ENCODE measurements at places on chromosomes 5 and 9. TPM values are rescaled to one million over a fixed set of nuclear protein-coding genes. Genes with fewer than 3 reads are reported as not detected.

The TRIM7 gene
- polyA plus RNA-seq, result 0.42 TPM

The OXCT1 gene
- 55.4 TPM for polyA plus RNA-seq

The PSD2 gene
- polyA plus RNA-seq, result 3.0 TPM

The ZNG1A gene
- polyA plus RNA-seq, result 67.6 TPM

The DNAH5 gene
- 3.3 TPM for polyA plus RNA-seq

The SLC34A1 gene
- polyA plus RNA-seq, result 304 TPM

The ARID3C gene
- 0.16 TPM for polyA plus RNA-seq

GRCh38 chr9:121721770-121722169 lies 70.3 kb downstream of the DAB2IP start:
- DNase-seq, result no peak

DNA sequence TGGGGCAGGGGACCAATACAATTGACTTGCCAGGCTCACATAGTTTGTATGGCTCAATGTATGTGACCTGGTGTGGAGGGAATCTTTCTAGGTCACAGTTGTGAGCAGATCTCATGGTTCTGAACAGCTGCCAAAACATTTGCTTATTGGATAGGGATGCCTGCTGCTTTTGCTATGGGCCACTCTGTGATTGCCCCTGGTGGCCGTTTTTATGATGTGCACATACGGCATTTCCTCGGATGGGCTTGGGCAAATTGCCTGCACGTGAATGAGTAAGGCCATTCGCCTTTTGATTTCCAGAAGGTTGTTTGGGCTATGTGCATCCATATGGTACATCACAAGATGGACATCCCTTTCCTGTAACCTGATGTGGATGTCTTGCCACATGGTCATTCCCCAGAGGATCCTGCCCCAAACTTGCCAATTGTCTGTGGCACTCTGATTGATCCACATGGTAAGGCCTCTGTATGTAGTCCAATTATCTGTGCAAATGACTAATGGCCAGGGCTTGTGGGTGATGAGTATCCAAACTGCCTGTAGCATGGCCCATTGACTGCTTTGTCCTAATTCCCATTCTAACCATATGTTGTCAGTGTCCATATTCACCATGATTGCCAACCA lies 10.7 kb upstream of the SLC22A4 start:
- no peak for DNase-seq

- no peak for DNase-seq
These were observed 17.4 kb downstream of the SLC1A3 start for GRCh38 chr5:36623832-36624231.

GRCh38 chr9:3478549-3478953 lies 47.2 kb downstream of the RFX3 start:
- no peak for DNase-seq

- DNase-seq, result no peak
These were observed 492 bp downstream of the ATG12 start for GRCh38 chr5:115840873-115841272.

DNA sequence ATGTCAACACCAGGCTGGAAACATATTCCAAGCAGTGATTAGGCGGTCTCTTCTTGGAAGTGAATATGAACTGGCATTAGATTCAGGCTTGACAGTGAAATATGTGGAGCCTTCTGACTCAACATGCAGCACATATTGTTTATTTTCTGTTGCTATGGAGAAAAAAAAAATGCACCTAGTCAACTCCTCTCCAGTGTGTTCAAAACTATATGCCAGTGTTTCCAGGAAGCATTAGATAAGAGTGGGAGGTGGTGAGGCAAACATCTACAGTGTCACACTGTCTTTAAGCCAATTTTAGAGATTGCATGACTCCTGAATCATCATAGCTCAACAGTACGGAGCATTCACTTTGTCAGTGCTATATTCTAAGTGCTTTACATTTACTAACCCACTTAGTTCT lies 117.9 kb downstream of the HCN1 start:
- no peak for DNase-seq

DNA sequence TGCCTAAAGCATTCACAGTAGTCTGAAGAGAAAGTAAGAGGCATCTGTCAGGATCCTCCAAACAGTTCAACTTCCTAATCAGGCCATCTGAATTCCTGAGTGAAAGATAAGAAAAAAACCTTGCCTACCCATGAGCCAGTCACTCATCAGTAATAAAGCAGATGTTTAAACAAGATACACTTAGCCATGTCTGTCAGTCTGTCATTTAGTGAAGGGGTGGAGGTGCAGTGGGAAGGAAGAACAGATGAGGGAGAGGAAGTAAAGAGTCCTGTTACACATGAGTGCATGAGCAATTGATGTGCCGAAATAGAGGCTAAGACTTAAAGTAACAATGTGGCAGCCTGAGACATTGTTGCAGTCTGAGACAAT lies 29.9 kb upstream of the DMRTA1 start:
- DNase-seq, result no peak

DNA sequence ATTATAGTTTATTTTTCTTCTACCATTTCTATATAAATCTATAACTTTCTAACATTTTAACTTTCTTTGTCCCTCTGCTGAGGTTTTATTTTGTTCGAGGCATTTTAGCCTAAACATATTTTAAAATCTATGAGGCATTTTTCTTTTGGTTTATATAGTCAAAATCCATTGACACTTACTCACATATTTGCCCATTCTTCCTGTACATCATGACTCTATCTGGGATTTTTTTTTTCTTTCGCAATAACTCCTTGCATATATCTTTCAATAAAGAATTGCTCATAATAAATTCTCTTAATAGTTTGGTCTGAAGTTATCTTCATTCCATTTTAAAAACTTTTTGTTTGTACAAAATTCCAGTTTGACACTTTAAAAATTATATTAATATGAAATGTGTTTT lies 632.3 kb downstream of the TLE4 start:
- no peak for DNase-seq

DNA sequence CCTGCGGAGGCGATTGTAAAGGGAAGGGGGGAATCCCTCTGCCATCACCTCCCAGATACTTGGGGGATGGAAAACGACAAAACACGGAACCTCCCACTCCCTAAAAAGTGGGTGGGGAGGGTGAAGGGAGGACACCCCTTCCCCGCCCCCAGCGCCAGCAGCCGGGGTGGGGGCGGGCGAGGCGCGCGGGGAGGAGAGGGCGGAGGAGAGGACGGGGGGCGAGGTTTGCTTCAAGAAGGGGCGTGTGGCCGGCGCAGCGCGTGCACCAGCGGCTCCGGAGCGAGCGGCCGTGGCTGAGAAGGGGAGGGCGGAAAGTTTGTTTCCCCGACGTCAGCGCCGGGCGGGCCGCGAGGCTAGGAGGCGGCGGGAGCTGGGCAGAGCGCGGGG lies at the start of gene PRRX2:
Gene PRRX2 (plus strand): TSS at position 259 of the 387 bp plus-strand sequence. CDS start 221 bp downstream, outside the sequence.
- DNase-seq, result no peak

DNA sequence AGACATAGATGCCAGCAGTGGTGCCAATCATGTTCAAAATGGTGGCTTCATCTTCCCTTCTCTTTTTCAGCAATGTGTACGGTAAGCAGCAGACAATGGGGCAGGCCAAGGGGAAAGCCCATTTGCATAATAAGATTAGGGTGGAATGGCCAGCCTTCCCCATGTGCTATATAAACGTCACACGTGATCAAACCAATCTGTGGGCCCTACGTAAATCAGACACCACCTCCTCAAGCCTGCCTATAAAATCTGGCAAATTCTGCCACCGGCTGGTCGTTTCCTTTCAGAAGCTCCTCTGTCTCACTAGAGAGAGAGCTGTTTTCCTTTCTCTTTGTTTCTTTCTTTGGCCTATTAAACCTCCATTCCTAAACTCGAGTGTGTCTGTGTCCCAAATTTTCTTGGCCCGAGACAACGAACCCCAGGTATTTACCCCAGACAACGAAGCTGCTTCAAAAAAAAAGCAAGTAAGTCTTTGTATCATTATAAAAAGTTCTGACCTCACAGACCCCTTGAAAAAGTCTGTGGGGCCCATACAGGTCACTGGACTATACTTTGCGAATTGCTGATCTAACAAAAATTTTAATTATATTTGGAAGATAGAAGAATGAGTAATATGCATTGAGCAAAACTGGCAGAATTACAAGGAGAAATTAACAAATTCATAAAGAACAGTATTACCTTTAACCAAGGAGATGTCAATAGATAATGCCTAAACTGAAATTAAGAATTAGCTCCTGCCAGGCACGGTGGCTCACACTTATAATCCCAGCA lies 15.2 kb downstream of the ZBTB5 start:
- DNase-seq, result no peak

GRCh38 chr5:40909723-40910122 lies 426 bp downstream of the C7 start:
- DNase-seq, result no peak

DNA sequence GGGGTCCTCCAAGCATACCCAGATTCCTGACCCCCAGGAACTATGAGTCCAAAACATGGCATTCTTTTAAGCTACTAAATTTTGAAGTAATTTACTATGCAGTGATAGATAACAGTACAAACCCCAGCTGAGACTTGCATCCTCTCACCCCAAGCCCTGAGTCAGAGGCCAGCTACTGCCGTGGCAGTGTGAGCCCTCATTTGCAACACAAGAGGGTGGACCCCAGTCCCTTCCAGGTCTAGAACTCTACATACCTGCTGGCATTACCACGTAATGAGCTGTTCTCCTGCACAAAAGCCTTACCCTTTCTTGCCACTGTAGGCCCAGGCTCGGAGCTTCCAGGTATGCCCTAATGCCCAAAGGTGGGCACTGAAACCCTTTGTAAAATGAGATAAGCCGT lies 108.6 kb upstream of the ERCC6L2 start:
- no peak for DNase-seq

GRCh38 chr5:148666353-148666752 lies 12.0 kb upstream of the HTR4 start:
- DNase-seq, result no peak

GRCh38 chr5:140176031-140176387 lies 1.0 kb downstream of the CYSTM1 start:
- DNase-seq, result no peak

GRCh38 chr9:112445196-112445595 lies 41.4 kb upstream of the KIAA1958 start:
- DNase-seq, result no peak

DNA sequence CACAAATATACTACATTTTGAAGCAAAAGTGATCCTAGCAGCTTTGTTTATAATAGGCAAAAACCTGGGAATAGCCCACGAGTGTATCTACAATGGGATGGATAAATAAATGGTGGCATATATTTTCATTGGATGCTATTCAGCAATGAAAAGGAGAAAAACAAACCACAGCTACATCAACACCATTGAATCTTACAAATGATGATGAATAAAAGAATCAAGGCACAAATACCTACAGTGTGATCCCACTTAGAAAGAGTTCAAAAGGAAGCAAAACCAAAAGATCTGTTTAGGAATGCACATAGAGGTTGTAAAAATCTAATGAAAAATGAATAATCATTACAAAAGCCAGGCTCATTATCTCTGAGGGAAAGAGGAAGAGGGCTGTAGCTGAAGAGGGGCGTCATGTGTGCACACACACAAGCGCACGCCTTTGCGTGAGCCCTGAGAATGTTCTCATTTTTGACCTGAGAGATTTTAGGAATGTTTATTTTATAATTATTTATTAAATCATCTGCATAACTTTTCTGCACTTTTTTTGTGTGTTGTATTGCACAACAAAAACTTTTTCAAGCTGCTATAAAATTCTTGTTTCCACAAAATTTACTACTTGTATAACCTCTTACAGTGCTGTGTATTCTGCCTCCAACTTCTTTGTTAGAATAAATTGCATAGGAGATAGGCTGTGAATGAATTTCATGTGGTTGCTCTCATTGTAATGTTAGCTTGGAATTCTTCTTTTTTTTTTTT lies 5.9 kb upstream of the RHOBTB3 start:
- DNase-seq, result no peak

DNA sequence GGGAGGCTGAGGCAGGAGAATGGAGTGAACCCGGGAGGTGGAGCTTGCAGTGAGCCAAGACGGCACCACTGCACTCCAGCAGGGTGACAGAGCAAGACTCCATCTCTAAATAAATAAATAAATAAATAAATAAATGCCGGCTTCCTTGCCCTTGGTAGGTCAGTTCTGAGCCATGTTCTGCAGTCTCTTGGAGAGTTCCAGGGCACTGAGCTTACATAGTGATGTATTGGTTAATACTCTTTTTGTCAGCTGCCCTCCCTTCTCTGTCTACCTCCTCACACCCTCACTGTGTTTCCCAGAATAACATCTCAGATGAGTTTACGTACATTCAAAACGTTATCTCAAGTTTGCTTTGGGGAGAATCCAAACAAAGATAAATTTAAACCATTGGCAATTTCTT lies 45.2 kb upstream of the FER start:
- DNase-seq, result no peak

DNA sequence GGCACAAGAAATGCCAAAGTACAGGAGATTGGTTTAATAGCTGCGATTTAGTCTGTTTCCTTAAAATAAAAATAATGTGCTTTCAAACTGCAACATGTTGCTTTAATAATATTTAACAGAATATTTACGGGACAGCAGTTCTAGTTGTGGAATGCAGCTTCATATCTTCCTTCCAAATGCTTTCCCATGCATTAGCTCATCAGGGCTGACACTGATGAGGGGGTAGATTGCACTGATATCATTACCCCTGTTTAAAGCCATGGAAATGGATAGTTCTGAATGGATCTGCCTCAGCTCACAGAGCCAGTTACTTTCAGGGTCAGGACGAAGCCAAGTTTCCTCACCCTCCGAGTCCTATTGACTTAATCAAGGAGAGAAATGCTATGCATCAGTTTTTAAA lies 93.2 kb upstream of the OSMR start:
- DNase-seq, result no peak

- DNase-seq, result no peak
These were observed 66.3 kb downstream of the FBXL7 start for GRCh38 chr5:15566306-15566705.

- no peak for DNase-seq
These were observed 15.1 kb downstream of the REXO4 start for GRCh38 chr9:133402689-133403088.

DNA sequence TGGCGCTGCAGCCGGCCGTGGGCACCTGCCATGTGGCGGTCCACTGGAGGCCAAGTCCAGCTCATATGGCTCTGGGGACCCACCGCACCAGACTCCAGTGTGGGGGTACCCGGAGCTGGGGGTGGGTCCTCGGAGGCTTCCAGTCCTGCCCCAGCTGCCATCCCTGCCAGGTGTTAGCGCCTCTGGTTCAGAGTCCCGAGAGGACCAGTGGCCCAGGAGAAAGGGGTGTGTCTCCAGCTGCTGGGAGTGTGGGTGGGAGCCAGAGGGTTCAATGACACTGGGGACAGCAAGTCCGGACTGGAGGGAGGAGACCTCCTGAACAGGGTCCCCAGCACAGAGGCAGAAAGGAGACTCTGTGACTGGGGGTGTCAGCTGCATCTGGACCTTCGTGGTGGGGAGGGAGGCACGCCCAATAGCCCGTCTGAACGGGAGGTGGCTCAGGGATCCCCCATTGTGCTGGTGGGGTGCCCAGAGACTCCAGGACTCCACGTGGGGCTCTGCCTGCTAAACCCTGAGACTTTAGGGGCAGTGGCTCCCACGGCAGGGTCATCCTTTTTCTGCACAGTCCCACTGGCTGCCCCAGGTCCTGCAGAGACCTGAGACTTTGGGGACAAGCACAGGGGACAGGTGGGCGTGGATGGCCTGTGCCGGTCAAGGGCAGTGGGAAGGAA lies 2.4 kb upstream of the AHRR start:
- no peak for DNase-seq

DNA sequence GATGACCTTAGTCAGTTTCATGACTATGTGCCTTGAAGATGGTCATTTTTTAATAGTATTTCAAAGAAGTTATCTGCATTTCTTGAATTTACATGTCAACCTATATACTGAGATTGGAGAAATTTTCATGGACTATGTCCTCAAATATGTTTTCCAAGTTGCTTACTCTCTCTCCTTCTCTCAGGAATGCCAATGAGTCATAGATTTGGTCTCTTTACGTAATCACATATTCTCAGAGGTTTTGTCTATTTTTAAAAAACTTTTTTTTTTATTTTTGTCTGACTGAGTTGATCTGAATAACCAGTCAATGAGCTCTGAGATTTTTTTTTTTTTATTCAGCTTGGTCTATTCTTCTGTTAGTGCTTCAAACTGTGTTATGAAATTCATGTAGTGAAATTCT lies 374.7 kb upstream of the GRIN3A start:
- DNase-seq, result no peak

All from renal pelvis (tissue), 12 donors.